Esophagus squamous epithelium (tissue), 5 donors: ENCODE measurements at places on chromosomes 4 and X.

DNA sequence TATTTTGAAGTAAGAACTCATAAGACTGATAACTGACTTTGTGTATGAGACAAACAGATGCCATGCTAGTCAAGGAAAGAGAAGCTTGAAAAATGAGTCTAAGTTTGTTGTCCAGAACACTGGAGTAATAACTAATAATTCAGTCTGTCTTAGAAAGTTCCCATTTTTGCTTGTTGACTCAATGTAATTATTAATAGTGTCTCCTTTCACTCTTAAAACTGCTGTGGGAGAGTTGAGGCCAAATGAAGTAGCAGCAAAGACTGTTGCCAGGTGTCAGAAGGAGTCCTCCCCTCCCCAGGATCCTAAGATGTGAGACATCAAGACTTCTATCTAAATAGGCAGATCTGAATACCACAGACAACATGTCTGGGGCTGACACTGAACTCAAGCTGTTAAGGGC lies 20.8 kb upstream of the FAM13A start:
- DNase-seq = no peak

GRCh38 chrX:153631907-153632594 lies 15.0 kb upstream of the DUSP9 start:
- DNase-seq = no peak

DNA sequence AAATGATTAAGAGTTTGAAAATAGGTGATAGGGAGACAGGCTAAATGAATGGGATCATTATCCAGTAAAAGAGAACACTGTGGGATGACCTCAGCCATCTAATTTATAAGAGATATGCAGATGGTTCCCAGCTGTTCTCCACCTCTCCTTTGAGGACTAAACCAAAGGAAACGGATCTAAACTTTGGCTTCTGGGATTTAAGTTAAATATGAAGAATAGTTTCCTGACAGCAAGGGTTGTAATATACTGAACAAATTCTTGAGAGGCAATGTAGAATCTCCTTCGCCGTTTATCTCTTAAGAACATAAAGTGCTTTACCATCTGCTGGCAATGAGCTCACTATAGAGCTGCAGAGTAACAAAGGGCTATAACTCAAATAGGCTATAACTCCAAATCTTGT lies 35.4 kb upstream of the HPGDS start:
- DNase-seq = no peak

- no peak for DNase-seq
Measured at GRCh38 chr4:6969826-6970800, 60.5 kb downstream of the TBC1D14 start.

DNA sequence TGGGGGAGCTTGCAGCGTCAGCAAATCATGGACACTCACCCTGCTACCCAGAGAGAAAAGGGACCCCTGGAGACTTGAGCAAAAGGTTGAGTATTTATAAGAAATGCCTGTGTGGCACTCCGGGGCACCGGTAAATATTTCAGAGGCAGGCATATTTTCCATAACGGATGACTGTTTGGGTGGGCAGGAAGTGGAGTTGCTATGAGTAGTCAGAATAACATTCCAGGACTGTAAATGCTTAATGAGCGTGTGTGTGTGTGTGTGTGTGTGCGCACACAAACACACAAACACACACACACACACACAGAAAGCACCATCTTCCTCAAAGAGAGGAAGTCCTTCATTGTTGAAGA lies 74.6 kb downstream of the MXRA5 start:
- no peak for DNase-seq
